ENCODE measurements at places on chromosomes 7 and 10.

- DNase-seq: no peak
Observed at GRCh38 chr10:88076027-88076880, 212.8 kb downstream of the PTEN start.

GRCh38 chr10:74645692-74646091 is 180.7 kb upstream of the KAT6B start:
- DNase-seq: no peak

GRCh38 chr10:98217801-98218200 is 50.2 kb downstream of the LOXL4 start:
- DNase-seq: no peak

- DNase-seq: no peak
Observed at GRCh38 chr7:88395715-88396114, 89.0 kb upstream of the STEAP4 start.

DNA sequence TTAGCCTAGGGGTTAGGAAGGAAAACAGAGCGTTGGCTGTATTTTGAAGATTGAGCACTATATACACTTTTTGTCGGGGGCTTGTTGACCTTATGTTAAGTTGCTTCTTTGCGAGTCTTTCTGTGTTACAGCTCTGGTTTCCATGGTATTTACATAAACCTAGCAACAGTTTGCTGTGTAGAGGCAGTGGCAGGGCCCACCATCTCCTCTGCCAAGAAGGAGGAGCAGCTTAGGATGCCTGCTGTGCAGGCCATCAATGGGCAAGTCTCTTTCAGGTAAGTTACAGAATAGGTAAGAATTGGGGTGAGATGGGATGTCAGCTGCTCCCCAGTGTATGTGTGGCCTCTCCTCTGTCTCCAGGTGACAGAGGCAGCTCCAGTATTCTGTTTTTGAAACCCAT is 485.5 kb downstream of the LRMDA start:
- DNase-seq: no peak

DNA sequence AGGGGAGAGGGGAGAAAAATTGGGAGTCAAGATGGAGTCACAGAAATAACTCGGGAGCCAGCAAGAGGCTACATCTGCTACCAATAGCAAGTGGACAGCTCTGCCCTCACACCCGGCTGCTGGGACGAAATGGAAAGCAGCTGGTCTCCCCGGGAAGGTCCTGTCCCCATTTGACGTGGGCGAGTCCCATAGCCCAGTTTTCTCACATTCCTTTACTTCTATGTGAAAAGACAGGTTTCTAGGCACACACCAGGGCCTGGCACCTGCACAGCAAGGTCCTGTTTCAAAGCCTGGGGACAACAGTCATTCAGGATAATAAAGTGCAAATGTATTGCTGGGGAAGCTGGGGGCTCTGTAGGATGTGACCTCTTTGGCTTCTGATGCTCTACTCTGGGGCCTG is 162.6 kb downstream of the OAT start:
- no peak for DNase-seq

GRCh38 chr10:52778511-52779392 is 6.2 kb upstream of the MBL2 start:
- DNase-seq: no peak

- DNase-seq: no peak
Observed at GRCh38 chr7:34108165-34108564, 202.8 kb downstream of the BMPER start.

GRCh38 chr7:148672041-148672440 is 26.7 kb upstream of the CUL1 start:
- no peak for DNase-seq

- no peak for DNase-seq
Observed at GRCh38 chr7:86815556-86815955, 171.8 kb downstream of the GRM3 start.

GRCh38 chr7:74526780-74527179 is 73.1 kb downstream of the GTF2IRD1 start:
- DNase-seq: no peak

- no peak for DNase-seq
Observed at GRCh38 chr7:1485156-1485555, 19.0 kb downstream of the INTS1 start.

GRCh38 chr10:117218654-117219053 is 21.4 kb downstream of the KCNK18 start:
- no peak for DNase-seq

DNA sequence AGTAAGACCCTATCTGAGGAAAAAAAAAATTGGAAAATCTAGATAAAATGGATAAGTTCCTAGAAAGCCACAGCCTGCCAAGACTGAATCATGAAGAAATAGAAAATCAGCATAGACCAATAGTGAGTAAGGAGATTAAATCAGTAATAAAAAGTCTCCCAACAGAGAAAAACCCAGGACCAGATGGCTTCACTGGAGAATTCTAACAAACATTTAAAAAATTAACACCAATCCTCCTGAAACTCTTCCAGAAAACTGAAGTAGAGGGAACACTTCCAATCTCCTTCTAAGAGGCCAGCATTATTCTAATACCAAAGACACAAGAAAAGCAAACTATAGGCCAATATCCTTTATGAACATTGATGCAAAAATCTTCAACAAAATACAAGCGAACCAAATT is 8.8 kb upstream of the LIMK1 start:
- no peak for DNase-seq

DNA sequence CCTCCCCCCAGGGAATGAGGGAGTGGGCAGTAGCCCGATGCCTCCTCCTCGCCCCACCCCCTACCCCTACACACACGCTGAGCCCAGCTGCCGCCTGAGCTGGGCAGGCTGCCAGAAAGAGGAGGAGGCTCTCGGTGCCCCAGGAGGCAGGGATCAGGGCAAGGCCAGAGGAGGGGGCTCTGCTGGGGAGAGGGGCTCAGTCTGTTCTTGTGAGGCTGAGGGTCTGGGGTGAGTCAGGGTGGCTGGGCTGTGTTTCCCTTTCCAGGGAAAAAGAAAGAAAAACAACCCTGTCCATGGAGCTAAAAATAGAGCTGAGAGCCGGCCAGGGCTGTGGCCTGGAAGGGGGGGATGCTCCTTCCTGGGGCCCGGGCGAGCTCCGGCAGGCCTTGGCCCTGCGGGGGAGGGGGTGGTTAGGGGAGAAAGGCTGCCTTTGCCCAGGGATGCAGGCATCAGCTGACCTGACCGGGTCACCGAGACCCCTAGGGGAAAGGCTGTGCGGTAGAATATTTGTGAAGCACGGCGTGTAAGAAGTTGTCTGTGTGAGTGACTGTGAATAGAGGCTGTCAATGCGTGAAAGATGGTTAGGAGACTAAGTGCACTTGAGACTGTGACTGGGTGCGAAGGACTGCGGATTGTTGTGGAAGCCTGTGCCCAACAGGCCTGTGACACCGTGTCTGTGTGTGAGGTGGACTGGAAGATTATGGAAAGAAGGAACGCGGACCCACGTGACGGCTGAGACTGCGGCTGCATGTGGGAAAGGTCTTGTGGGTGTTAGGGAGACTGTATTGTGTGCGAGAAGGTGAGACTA is 1.2 kb upstream of the LZTS2 start:
- peak; percentile 44 for DNase-seq

GRCh38 chr7:147014286-147014955 is 897.8 kb downstream of the CNTNAP2 start:
- DNase-seq: no peak

GRCh38 chr7:102874966-102875365 is 37.8 kb upstream of the LRRC17 start:
- no peak for DNase-seq

DNA sequence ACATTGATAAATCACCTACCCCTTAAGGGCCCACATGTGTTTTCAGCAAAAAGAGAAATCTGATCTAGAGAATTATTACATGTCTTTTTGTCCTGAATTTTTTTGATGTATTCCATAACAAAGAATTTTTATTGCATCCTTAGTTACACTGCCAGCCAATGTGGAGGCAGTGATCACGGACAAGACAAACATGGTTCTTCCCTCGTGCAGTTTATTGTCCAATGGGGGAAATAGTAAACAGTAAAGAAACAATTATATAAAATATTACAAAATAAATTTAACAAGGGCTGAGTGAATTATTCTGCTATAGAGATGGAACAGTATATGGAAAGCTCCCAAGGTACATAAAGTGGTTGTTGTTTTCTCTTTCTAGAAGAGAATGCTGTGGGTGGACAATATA is 2.0 kb downstream of the STEAP2 start:
- DNase-seq: no peak

GRCh38 chr10:69957886-69958555 is 94.6 kb upstream of the MACROH2A2 start:
- DNase-seq: peak; percentile 21

GRCh38 chr10:132907821-132908620 is 34.3 kb downstream of the CFAP46 start:
- DNase-seq: no peak

GRCh38 chr7:1144269-1144771 is 15.7 kb downstream of the ZFAND2A start:
- no peak for DNase-seq

GRCh38 chr7:93894426-93894825 is 3.9 kb upstream of the TFPI2 start:
- DNase-seq: no peak

- DNase-seq: no peak
Observed at GRCh38 chr7:39898867-39899266, 51.2 kb upstream of the CDK13 start.

DNA sequence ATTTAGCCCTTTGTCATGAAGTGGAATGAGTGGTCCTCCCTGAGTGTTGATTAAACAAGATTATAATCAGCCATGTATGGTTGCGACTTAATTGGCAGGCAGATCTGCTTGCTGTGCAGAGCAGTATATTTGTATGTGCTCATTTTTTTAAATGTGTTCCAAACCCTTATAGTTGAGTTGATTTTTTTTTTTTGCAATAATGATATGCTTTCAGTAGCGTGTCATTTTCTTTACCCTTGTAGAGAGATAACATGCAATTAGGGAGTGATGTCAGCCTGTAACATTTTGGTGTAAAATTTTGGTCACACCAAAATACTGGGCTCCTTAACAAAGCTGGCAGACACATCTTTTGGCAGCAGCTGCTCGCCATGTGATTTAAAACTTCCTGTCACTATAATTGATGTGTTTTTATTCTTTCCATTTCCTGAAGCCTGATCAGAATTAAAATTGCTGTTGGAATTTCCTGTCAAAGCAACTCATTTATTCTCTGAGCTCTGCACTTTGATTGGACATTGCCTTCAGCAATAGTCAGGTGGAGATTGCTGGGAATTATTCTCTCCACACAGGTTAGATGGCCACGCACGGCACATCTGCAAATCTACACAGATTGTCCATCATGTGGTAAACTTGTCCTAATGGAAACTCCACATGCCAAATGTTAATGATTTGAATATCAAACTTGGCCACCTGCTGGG is 125.3 kb downstream of the DYNC1I1 start:
- DNase-seq: no peak

DNA sequence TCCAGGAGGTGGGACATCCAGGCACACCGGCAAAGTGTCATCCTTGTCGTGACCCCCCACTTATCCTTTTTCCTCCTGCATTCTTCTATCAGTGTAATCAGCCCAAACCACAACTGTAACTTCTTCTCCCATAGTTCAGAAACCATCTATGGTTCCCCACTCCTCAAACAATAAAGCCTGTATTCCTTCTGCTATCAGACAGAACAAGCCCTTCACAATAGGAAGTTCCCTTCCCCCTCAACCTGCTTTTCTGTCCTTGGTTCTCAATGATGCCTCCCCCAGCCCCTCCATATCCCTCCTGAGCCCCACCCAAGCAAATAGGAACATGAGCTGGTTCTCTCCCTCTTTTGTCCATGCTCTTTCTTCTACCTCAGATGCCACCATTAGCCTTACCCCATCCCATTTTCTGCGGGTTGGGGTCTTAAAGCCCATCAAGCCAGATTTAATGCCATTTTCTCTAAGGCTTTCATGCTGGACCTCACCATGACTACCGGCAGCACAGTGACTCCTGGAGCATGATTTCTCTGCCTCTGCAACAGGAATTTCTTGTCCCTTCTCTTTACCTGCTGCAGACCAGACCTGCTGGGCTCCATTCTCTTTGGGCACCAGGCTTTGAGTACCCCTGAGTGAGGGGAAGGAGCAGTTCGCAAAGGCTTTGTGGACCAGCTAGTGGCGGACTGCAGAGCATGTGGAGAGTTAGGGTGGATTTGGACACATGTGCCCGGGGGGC is 92.8 kb upstream of the PAX2 start:
- DNase-seq: no peak

DNA sequence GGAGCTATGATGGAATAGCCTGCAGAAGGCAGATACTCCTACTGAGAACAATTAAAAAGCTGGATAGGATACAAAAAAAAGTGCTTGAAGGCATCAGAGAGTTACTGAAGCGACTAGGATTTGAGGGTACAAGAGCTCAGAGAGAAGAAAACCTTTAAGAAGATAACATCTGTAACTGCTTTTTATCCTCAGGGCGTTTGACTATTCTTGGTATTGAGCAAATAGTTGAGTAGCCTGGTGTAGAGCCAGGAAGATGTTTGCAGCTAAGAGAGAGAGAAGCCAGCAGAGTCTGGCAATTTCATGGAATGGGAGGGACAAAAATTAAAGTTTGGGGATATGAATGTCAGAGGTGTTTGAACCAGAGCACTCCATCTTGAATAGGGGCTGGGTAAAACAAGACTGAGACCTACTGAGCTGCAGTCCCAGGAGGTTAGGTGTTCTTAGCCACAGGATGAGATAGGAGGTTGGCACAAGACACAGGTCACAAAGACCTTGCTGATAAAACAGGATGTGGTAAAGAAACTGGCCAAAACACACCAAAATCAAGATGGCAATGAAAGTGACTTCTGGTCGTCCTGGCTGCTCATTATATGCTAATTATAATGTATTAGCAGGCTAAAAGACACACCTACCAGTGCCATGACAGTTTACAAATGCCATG is 428.8 kb downstream of the SH2D4B start:
- DNase-seq: no peak

GRCh38 chr10:33913194-33913593 is 578.7 kb upstream of the NRP1 start:
- no peak for DNase-seq

DNA sequence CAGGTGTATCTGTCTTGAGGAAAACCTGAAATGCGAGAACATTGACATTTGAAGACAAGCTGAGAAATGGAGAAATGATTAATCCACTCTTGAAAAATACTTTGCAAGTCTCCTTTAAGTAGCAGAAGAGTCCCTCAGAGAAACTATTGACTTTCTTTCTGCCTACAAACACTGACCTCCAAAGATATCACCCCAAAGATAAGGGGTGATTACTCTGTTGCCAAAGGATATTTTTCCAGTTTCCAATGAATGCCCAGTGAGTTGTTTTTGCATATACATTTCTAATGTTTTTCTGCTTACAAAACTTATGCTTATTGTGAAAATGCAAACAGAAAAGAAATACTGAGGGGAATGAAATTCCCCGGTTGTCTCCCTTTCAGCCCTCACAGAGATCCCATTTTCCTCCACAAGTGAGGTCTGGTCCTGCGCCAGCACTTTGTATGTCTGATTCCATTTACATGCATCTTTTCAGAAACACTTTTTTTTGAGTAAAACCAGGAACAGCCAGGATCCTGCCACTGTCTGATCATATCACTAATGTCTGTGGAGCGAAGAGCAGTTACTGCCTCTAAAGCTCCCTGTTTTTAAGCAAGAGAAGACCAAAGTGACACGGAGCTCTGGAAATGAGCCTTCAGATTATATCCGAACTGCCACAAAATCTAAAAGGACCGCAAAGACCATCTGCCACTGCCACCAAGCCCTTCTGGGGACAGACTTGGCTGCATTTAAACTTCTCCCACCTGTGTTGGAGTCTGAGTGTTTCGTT is 82.9 kb upstream of the PDCD4 start:
- no peak for DNase-seq

GRCh38 chr7:121730869-121731268 is 142.1 kb upstream of the PTPRZ1 start:
- no peak for DNase-seq

- DNase-seq: no peak
Observed at GRCh38 chr10:36621346-36621745, 504.1 kb upstream of the ANKRD30A start.

Data from SW 1271 (cell line).